ENCODE measurements at places on chromosomes 5 and 9. TPM values are rescaled to one million over a fixed set of nuclear protein-coding genes. Genes with fewer than 3 reads are reported as not detected.

DNA sequence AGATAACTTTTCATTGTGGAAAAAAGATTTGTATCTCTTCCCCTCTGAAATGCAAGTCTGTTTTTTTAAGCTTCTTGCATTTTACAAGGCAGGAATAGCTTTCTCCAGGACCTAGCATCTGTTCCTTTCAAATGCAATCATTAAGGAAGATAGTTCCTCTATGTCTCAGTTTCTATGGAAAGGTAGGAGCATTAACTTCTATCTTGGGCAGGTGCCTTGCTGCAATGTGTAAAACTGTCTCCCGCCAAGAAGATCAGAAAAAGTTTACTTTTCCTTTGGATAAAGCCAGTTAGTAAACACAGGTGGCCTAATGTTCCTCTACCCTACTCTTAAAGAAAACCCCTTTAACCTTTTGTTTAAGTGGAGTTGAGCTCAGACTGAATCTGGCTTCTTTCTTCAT, 560.6 kb upstream of the CYLC2 start:
- H3K36me3 ChIP-seq, result no peaks in the 10 kb centered on the region
- H3K4me1 ChIP-seq, result no peaks in the 10 kb centered on the region
- no peaks in the 10 kb centered on the region for H3K27me3 ChIP-seq
- H3K4me3 ChIP-seq, result no peak overlapping the region
- no peak overlapping the region for H3K27ac ChIP-seq

- DNase-seq, result no peak
- H3K36me3 ChIP-seq, result no peaks in the 10 kb centered on the region
- H3K4me3 ChIP-seq, result no peak overlapping the region
- H3K27me3 ChIP-seq, result no peaks in the 10 kb centered on the region
Measured at GRCh38 chr9:79131246-79131774, 440.5 kb upstream of the TLE4 start.

GRCh38 chr5:24823625-24824024, 178.8 kb upstream of the CDH10 start:
- H3K27ac ChIP-seq, result no peak overlapping the region
- no peak for DNase-seq
- no peaks in the 10 kb centered on the region for H3K27me3 ChIP-seq
- H3K36me3 ChIP-seq, result no peaks in the 10 kb centered on the region
- no peak overlapping the region for H3K4me3 ChIP-seq
- H3K4me1 ChIP-seq, result no peaks in the 10 kb centered on the region

- H3K4me1 ChIP-seq, result peaks cover 60% of the 10 kb centered on the region
- peaks cover 43% of the 10 kb centered on the region for H3K36me3 ChIP-seq
- DNase-seq, result no peak
- H3K27me3 ChIP-seq, result no peaks in the 10 kb centered on the region
Measured at GRCh38 chr5:79990205-79990597, 861 bp downstream of the MTX3 start.

DNA sequence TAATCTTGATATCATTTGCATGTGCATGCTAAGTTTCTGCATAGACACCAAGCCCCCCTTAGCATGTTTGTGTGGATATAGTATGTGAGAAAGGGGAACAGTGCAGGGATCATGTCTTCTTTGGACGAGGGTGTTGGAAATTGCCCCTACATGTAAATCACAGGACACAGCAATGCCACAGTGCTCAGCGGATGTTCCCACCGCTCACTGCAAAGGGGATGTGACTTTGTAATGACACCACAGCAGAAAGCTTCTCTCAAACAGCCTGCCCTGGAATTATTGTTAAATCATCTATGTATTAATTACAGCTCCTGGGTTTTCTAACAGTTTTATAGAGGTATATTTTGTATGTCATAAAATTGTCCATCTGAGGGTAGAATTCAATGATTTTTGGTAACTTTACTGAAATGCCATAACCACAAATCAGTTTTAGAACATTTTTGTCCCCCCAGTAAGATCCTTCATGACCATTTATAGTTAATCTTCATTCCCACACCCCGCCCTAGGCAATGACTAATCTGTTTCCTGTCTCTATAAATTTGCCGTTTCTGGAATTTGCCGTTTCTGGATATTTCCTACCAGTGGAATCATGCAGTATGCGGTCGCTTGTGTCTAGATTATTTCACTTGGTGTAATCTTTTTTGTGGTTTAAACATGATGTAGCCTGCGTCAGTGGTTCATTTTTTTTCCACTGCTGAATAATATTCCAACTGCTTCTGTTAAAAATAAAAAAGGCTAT, 648.5 kb upstream of the WWC1 start:
- no peaks in the 10 kb centered on the region for H3K36me3 ChIP-seq
- no peaks in the 10 kb centered on the region for H3K27me3 ChIP-seq
- DNase-seq, result no peak
- H3K4me3 ChIP-seq, result no peak overlapping the region

- H3K36me3 ChIP-seq, result no peaks in the 10 kb centered on the region
- no peaks in the 10 kb centered on the region for H3K4me1 ChIP-seq
- no peak overlapping the region for H3K27ac ChIP-seq
- H3K4me3 ChIP-seq, result no peak overlapping the region
- no peak for DNase-seq
- H3K27me3 ChIP-seq, result peaks cover 4% of the 10 kb centered on the region
Measured at GRCh38 chr5:37906416-37906815, 66.6 kb upstream of the GDNF start.

GRCh38 chr9:6673326-6674025, 27.9 kb upstream of the GLDC start:
- no peak overlapping the region for H3K27ac ChIP-seq
- H3K4me1 ChIP-seq, result peaks cover 1% of the 10 kb centered on the region
- H3K4me3 ChIP-seq, result no peak overlapping the region
- no peaks in the 10 kb centered on the region for H3K36me3 ChIP-seq
- DNase-seq, result no peak
- H3K27me3 ChIP-seq, result no peaks in the 10 kb centered on the region

DNA sequence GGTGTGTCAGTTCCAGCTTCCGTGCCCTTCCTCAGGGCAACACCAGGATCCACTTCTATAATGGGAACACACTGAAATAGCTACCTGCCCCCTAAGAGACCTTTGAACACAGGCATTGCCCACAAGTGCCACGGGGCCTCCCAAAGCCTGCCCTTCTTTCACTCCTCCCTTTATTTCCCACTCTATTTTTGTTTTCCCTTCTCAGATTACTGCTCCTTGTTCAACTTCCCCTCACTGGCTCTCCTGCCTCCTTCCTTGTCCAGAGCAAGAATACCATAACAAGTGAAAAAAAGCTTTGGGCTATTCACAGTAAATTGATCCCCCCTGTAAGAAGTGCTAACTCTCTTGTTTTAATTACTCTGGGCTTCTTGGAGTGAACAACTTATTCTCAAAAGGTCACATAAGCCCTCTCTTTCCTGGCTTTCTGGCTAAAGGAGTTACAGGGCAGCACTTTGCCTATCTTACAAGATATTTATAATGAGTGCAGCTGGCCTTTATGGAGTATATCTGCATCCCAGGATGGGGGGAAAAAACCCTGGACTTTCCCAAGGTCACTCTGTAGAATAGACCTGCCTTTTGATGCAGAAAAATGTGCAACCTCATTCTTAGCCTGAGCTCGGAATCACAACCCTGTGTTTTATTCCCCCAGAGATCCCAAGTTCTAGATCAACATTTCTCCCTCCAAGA, 11.3 kb downstream of the CTXN3 start:
- no peaks in the 10 kb centered on the region for H3K4me1 ChIP-seq
- DNase-seq, result no peak
- H3K4me3 ChIP-seq, result no peak overlapping the region
- H3K27me3 ChIP-seq, result peaks cover 12% of the 10 kb centered on the region
- no peak overlapping the region for H3K27ac ChIP-seq
- H3K36me3 ChIP-seq, result no peaks in the 10 kb centered on the region

DNA sequence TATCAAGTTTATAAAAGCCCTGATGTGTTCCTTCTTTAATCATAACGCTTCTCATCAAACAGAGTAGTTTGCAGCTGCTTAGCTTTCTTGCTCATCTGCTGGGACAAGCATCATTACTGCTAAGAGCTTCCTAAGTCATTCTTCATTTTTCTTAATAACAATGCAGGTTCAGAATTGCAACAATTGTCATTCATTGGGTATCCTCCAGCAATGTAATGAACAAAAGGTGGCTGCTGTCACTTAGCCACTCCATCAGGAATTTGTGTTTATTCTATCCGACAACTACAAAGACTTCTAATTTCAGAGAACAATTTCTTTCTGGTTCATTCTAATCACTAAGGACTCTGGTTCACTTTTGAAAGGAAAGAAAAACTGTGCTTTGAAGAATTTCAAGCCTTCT, 836.7 kb upstream of the CDH10 start:
- H3K27me3 ChIP-seq, result no peaks in the 10 kb centered on the region
- no peaks in the 10 kb centered on the region for H3K4me1 ChIP-seq
- no peak overlapping the region for H3K27ac ChIP-seq
- H3K4me3 ChIP-seq, result no peak overlapping the region
- no peak for DNase-seq

Gene ADAMTSL2
- not detected for total RNA-seq

DNA sequence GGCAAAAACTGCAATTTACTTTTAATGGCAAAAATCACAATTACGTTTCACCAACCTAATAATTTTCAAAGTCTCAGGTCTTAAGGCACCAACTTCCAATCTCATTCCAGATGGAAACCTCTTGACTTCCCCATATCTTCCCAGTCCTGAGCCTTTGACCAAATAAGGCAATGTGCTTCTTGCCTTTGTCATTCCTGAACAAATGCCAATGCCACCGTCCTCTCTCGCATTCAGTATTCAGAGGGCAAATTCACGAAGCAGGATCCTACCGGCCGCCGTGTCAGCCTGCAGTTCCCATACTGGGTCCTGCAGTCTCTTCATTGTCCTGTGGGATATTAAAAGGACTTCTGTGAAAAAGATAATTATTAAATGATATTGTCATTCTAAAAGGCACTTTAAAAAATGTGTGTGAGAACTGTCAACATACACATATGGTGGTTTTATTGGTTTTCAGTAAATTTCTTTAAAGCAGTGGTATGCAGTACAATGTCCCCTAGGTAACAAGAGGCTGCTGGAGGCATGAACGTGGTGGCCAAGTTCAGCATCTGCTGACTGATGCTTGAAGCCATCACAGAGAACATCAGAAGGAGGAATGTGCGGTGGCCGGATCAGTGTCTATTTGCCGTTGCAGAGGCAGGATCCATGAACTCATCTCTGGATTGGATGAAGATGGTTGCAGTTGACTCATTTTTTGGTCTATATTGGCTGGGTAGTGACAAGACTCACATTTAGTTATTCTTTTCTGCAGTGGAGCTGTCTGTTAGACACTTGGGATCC, 101.4 kb upstream of the IRX4 start:
- peaks cover 4% of the 10 kb centered on the region for H3K27me3 ChIP-seq
- no peaks in the 10 kb centered on the region for H3K36me3 ChIP-seq
- H3K4me3 ChIP-seq, result no peak overlapping the region
- H3K4me1 ChIP-seq, result no peaks in the 10 kb centered on the region
- no peak for DNase-seq

DNA sequence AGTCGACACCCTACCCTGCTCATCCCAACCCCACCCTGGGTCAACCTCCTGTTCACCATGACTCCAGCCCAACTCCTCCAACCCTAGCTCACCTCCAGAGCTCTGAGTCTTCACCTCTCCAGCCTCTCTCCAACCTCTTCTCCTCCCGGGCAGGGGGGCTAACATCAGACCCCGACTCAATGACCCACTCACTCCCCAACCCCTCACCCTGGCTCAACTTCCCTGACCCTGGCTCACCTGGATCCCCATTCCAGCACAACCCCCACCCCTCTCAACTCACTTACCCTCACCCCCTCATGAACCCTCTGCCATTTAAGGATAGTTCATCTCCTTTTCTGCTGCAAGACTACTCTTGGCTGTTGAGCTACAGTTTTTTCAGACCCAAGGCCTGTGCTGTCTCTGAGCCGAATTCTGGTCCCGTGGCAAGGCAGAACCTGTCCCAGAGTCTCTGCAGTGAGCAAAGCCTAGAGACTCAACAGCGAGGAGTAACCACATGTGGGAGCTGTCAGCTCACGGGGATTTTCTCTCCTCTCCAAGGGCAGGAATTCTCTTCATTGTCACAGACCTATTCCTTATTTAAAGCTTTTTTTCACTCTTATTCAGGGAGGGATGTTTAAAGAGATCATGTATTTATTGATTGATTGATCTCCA, 29.8 kb downstream of the ANKRD33B start:
- H3K36me3 ChIP-seq, result peaks cover 25% of the 10 kb centered on the region
- peaks cover 47% of the 10 kb centered on the region for H3K4me1 ChIP-seq
- no peak for DNase-seq

DNA sequence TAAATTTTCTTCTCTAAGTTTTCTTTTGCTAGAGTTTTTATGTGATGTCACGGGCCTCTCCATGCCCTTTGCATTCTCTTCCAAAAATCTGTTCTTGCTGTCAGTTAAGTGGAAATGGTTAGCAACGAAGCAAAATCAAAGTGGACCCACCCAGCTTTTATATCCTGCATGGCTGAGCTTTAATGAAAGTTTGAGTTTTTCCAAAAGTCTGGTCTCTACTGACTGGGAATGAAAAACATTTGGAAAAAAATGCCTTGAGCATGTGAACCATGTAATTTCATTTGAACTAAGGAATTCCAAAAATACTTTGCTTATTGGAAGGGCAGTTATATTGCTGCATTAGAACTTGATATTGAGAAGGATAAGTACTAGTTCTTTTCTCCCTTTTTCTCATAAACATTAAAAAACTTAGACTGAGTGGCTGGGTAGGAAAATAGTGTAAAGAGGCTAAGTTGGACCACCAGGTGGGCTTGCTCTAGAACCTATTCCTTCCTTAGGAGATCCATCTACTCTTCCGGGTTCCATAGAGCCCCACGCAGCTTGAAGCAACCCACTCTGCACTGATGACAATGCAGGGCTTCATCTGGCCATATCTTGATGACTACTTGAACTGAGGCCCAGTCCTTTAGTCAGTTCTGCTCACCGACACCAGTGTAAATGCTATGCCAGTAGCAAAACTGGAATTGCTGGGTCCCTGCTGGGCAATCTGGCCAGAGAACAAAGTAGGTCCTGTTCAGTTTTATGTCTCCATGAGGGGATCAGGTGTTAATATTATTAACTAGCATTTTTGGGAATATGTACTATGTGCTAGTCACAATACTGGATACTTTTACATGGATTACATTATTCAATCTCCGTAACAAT, 17.4 kb upstream of the RIC1 start:
- peaks cover 27% of the 10 kb centered on the region for H3K4me1 ChIP-seq
- H3K36me3 ChIP-seq, result peaks cover 9% of the 10 kb centered on the region
- no peak overlapping the region for H3K4me3 ChIP-seq
- H3K27me3 ChIP-seq, result no peaks in the 10 kb centered on the region

GRCh38 chr5:177096162-177097015, 9.7 kb downstream of the FGFR4 start:
- no peak overlapping the region for H3K27ac ChIP-seq
- H3K4me3 ChIP-seq, result no peak overlapping the region
- H3K27me3 ChIP-seq, result peaks cover 3% of the 10 kb centered on the region
- H3K36me3 ChIP-seq, result no peaks in the 10 kb centered on the region
- DNase-seq, result no peak

DNA sequence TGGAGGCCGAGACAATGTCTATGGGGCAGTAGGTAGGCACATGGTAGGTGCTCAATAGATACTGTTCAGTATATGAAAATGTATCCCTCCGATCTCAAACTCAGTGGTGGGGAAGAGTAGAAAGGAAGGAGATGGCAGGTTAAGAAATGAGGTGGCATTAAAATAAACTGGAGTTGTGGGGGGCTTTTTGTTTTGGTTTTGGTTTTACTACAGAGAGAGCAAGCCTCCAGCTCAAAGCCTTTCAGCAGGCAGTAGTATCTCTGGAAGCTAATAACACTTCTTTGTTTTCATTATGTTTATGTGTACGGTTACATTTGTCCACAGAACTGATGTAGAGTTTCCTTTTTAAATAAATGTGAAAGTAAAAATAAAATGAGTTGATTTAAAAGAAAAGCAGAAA, 8.6 kb downstream of the MFAP3 start:
- no peak overlapping the region for H3K4me3 ChIP-seq
- H3K36me3 ChIP-seq, result peaks cover 33% of the 10 kb centered on the region
- no peaks in the 10 kb centered on the region for H3K27me3 ChIP-seq
- H3K4me1 ChIP-seq, result peaks cover 39% of the 10 kb centered on the region
- DNase-seq, result no peak
- H3K27ac ChIP-seq, result peak overlapping the region; percentile 44

Gene GMCL2
- not detected for total RNA-seq

Gene PCDHB14
- total RNA-seq, result not detected
